ENCODE measurements at places on chromosomes 6 and 20. TPM values are rescaled to one million over a fixed set of nuclear protein-coding genes. Genes with fewer than 3 reads are reported as not detected.

Gene PI16
- total RNA-seq: 0.07 TPM

DNA sequence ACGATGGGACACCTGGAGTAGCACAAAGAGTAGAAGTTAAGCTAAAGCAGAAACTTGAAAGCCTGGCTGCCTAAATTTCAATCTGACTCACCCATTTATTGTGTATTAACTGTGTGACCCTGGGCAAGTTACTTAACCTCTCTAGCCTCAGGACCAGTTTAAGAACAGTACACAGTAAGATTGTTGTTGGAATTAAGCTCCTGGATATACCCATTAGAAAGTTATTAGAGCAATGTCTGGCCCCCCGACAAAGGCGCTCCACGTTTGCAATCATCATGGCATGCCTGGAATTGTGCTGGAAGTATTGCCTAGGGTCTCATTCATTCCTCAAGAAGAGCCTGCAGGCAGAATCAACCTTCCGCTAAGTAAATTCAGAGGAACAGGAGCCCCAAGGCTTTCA lies 1.4 kb downstream of the SDC4 start:
- peak; percentile 67 for DNase-seq

- no peak for DNase-seq
Observed at GRCh38 chr6:34615574-34616226, 59.6 kb upstream of the SPDEF start.

Gene FAM110A
- 28.4 TPM for total RNA-seq

DNA sequence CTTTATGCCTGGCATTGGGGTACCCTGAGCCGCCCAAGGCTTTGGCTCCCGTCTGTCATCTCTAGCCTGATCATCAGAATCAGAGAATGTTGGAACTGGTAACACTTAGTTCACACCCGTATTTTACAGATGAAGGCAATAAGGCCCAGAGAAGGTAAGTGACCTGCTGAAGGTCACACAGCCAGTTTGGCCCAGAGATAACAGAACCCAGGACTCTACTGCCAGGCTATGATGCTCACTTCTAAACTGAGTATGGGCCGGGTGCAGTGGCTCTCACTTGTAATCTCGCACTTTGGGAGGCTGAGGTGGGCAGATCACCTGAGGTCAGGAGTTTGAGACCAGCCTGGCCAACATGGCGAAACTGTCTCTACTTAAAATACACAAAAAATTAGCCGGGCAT lies 1.8 kb upstream of the TGM6 start:
- no peak for DNase-seq

Gene LPIN3
- total RNA-seq: 24.1 TPM

Gene BTBD9
- 4.3 TPM for total RNA-seq

GRCh38 chr6:169556758-169557548 lies 144.9 kb downstream of the WDR27 start:
- no peak for DNase-seq

- DNase-seq: peak; percentile 54
Observed at GRCh38 chr6:90328004-90328403, 31.4 kb upstream of the BACH2 start.

- no peak for DNase-seq
Observed at GRCh38 chr6:38353310-38354036, 286.3 kb downstream of the BTBD9 start.

Gene DDAH2
- 71.6 TPM for total RNA-seq

DNA sequence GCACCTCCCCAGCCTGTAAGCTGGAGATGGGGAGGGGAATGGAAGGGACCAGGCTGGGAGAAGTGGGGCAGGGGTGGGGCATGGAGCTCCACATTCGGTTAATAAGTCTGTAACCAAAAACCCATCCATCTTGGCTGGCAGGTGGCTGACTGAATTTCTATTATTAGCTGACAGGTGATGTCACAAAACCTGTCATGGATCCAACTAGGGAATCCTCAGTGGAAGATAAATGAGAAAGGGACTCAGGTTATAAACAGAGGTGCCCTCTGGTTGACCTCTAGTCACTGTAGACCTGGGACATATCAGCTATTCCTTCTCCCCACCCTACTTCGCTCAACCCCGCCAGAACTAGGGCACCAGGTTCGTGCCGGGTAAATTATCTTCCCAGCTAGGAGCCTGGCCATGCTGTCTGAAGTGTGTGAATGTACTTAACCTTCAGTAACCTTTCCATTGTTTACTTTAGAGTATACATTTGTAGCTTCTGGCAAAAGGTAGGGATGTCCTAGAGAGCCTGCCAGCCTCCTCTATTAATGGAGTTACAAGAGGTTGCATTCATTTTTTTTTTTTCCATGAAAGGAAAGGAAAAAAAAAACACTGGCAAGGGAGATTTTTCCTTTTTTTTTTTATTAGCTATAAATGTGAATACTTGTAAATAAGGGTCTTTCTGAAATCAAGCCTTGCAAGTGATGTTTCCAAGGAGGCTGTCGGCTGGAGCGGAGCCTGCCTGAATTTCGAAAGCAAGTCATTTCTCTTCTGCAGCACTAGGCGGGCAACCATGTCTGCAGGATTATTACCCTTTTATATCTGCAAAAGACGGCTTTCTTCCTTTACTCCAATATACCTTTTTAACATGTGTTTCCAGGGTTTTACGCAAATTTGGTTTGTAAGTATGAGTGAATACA lies 135.9 kb downstream of the TMEM242 start:
- peak; percentile 7 for DNase-seq

DNA sequence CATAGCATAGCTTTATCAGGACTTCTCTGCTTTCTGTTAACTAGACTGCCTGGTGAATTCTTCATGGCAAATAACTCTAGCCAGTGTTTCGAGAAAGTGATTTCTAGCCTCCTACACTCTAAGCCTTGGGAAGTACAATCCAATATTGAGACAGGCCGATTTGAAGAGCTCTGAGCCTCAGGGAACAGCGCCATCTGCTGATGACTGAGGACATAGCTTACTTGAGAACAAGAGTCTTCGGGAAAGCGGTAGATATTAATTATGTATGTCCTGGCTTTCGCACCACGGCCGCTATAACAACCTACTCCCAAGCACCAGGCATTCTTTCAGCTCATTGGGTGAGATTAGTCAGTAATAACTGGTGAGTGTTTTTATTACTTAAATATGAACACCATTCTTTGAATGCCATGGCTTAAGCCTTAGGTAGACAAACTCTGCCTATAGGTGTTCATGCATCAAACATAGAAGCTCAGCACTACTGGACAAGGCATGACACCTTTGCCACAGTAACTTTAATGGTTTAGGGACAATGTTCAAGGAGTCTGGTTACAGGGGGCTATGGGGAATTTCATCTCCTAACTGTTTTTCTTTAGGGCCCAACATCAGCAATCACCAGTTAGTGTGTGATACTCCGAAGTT lies 518.6 kb downstream of the BMP2 start:
- peak; percentile 92 for DNase-seq

GRCh38 chr20:18728870-18729224 lies 84.7 kb upstream of the SCP2D1 start:
- no peak for DNase-seq

Gene FAM83C
- total RNA-seq: not detected

Gene EPPIN
- not detected for total RNA-seq

- DNase-seq: no peak
Observed at GRCh38 chr6:158993639-158994038, 6.4 kb downstream of the RSPH3 start.

- peak; percentile 37 for DNase-seq
Observed at GRCh38 chr20:5400164-5400762, 83.5 kb upstream of the PROKR2 start.

- DNase-seq: peak; percentile 50
Observed at GRCh38 chr6:87756858-87757257, 54.8 kb upstream of the AKIRIN2 start.

Gene POPDC3
- total RNA-seq: 41.4 TPM

GRCh38 chr6:124099520-124099919 lies 295.9 kb downstream of the NKAIN2 start:
- no peak for DNase-seq

Gene GNMT
- total RNA-seq: 0.47 TPM

DNA sequence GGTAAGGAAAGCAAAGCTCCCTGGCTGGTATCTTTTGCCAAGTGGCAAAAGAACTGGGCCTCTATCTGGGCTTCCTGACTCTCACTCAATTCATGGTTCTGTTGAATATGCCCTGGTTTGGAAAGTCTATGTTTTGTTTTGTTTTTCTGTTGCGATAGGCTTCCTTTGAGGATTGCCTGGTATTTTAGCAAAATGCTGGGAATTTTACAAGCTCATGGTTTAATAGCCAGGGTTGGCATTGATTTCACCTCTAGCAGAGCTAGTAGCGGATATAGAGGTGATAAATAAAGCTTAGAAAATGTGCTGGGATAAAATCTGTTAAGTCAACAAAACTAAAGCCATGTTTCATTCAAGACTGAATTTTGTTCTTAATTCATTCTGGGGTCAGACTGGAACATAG lies 109.9 kb downstream of the RNF144B start:
- DNase-seq: no peak

DNA sequence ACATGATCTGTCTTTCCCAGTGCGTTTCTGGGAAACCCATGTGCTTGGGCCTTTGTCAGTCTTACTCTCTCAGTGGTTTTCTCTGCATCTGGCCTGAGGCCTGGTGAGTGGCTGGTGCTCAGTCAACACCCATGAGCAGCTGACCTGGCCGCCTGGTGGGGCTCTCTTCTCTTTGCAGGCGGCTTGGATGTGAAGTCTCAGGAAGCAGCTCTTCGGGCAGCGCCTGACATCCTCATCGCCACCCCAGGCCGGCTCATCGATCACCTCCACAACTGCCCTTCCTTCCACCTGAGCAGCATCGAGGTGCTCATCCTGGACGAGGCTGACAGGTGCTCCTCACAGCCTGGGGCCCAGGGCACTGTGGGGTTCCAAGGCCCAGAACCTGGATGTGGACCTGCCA lies 10.8 kb downstream of the DDX27 start:
- no peak for DNase-seq

- no peak for DNase-seq
Observed at GRCh38 chr6:15170126-15170525, 75.7 kb upstream of the JARID2 start.

Gene MOXD1
- 5.0 TPM for total RNA-seq

Gene SLC13A3
- total RNA-seq: not detected

DNA sequence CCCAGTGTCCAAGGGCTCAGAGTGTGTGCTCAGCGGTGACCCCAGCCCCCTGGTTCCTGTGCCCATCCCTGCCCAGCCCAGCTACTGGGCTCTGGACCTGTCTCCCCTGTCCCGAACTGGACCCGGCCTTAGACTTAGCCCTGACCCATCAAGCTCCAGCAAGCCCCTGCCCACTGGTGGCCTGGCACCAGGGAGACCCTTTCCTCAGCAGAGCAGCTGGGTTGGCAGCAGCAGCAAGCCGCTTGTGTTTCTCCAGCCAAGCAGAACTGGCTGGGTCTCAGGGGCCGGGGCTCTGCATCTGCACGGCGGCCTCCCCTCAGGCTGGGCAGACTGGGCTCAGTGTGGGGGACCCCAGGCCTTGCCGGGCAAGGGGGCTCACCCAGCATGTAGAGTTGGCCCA lies 801 bp downstream of the SPDEF start:
- no peak for DNase-seq

Gene CNR1
- not detected for total RNA-seq

DNA sequence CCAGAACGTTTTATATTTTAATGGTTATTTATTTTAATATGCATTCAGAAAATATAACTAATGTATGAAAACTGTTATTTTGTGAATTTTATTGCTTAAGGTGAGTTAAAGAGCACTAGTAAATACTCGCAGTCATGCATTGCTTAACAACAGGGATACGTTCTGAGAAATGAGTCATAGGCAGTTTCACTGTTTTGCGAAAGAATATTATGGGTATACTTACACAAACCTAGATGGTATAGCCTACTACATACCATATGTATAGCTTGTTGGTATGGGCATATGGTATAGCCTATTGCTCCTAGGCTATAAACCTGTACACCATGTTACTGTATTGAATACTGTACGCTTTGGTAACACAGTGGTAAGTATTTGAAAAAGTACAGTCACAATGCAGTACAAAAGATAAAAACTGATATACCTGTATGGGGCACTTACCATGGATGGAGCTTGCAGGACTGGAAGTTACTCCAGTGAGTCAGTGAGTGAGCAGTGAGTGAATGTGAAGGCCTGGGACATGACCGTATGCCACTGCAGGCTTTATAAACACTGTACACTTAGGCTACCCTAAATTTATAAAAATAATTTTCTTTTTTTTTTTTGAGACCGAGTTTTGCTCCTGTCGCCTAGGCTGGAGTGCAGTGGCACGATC lies 38.5 kb downstream of the ARFGEF2 start:
- peak; percentile 66 for DNase-seq

Gene TAAR5
- total RNA-seq: not detected

DNA sequence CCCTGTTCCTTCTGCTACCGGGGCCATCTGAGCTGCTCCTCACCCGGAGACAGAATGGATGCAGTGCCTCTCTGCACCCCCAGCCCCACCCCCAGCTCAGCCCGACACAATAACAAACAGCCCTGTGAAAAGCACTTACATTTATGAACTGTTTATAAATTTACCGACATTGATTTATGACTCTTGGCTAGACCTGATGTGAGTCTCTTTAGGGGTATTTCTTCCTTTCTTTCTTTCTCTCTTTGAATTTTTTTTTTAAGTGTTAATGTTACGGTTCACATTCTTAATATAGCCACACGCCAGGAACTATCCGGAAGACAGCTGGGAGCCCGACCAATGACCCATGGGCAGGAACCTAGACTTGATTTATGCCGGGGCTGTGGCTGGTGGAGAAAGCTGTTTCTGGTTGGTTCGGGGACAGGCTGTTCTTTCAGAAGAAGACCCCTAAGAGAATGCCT lies 266.3 kb downstream of the CDC5L start:
- DNase-seq: no peak

DNA sequence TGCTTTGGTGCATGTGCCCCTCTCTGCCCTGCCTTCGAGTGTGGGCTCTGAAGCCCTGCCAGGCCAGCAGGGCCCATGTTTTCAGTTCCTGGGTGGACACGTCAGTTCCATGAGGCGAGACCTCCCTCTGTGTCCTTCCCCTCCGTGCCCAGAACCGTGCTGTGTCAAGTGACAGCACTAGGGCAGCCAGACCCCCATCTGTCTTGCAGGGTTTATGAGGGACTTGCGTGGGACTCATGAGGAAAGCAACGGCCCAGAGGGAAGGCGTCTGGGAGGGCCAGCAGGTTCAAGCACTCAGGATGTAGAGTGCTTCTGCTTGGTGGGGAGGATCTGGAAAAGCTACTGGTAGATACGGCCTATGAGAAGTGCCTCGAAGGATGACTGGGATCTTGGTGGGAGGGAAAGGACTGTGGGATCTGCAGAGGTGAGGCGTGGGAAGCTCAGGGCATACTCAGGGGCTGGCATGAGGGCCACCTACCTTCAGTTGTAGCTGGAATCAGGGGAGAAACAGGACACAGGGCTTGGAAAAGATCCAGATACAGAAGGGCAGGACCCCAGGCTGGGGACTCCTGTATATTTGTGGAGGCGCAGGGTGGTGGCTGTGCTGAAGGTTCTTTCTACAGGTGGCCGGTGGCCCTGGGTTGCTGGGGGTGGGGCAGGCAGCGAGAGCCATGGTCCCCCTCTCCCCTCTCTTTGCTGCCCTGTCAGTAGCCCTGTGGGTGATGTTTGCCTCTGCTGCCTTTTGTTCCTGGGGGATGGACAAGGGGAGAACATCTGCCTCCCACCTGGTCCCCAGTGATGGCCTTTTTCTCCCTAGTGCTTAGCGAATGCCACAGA lies 5.5 kb downstream of the NPEPL1 start:
- no peak for DNase-seq
